Spinal cord (tissue), 10 donors: ENCODE measurements at places on chromosomes 1 and 21. TPM values are rescaled to one million over a fixed set of nuclear protein-coding genes. Genes with fewer than 3 reads are reported as not detected.

Gene BCAS2
- 64.3 TPM for polyA plus RNA-seq

Gene LDLRAD1
- polyA plus RNA-seq = not detected

Gene SAMSN1
- polyA plus RNA-seq = 8.5 TPM

Gene TTC39A
- polyA plus RNA-seq = 15.1 TPM

Gene KIF14
- polyA plus RNA-seq = 4.4 TPM

Gene NCAM2
- polyA plus RNA-seq = 48.0 TPM

Gene SLC19A2
- 11.0 TPM for polyA plus RNA-seq

Gene CYYR1
- 11.4 TPM for polyA plus RNA-seq

GRCh38 chr21:33064623-33065390 is 5.1 kb upstream of the OLIG1 start:
- H3K36me3 ChIP-seq = no peaks in the 10 kb centered on the region
- peaks cover 66% of the 10 kb centered on the region for H3K27me3 ChIP-seq
- H3K27ac ChIP-seq = peak overlapping the region; percentile 68
- H3K4me1 ChIP-seq = peaks cover 26% of the 10 kb centered on the region

DNA sequence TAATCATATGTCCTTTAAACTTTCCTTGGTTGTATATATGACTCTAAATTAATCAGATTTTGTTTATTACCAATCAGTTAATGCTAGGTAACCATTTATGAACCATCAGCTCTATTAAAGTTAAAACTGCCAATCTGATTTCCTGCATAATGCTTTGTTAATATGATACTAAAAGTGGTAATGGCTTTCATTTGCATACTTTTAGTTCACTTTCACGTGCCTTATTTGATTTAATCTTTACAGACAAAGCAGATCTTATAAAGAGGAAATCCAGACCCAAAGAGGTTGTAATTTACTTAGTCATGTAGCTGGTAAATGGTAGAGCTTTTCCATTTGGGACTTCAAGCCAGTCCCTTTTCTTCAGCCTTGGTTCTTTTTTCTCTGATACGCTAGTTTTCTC is 61.3 kb downstream of the CLIC4 start:
- H3K36me3 ChIP-seq = no peaks in the 10 kb centered on the region
- H3K27ac ChIP-seq = no peak overlapping the region
- H3K4me3 ChIP-seq = no peak overlapping the region
- no peaks in the 10 kb centered on the region for H3K27me3 ChIP-seq
- no peak for DNase-seq
- H3K4me1 ChIP-seq = peaks cover 3% of the 10 kb centered on the region

DNA sequence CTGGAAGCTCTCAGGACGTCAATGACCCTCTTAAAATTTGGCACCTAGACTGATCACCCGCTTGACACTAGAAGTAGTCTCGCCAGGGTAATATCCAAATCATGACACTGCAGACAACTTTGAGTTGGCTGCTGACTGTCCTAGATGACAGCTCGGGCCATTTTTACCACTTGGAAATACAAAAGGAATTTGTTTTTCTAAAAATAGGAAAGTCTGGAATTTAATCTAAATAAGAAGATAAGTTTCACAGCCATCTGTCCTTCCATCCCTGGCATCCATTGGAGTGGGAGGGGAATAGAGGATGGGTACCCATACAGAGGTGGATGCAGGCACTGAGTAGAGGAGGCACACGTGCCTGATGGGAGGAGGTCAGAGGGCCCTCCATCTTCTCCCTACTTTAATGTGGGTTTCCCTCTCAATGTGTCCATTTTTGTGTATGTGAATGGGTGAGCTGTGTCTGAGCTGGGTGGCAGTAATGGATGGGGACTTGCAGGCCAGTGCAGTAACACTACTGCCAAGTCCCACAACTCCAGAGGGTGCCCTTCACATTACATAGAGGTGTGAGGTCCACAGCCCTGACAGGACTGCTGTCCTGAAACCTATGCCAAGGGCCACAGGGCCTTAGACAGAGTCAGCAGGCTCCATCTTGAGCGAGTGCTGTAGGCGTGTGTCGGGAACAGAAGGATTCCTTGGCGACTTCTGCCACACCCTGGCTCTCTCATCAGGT is 104.8 kb upstream of the IPO9 start:
- peaks cover 37% of the 10 kb centered on the region for H3K4me1 ChIP-seq
- H3K27me3 ChIP-seq = no peaks in the 10 kb centered on the region
- H3K36me3 ChIP-seq = peaks cover 14% of the 10 kb centered on the region
- H3K27ac ChIP-seq = peak overlapping the region; percentile 57
- no peak overlapping the region for H3K4me3 ChIP-seq

GRCh38 chr21:44024887-44025353 is 12.8 kb downstream of the TRAPPC10 start:
- peaks cover 31% of the 10 kb centered on the region for H3K4me1 ChIP-seq
- peak; percentile 26 for DNase-seq
- no peak overlapping the region for H3K4me3 ChIP-seq
- no peaks in the 10 kb centered on the region for H3K27me3 ChIP-seq

GRCh38 chr1:189658381-189658780 is 819.3 kb downstream of the BRINP3 start:
- H3K4me3 ChIP-seq = no peak overlapping the region
- no peaks in the 10 kb centered on the region for H3K27me3 ChIP-seq
- H3K36me3 ChIP-seq = no peaks in the 10 kb centered on the region
- no peak overlapping the region for H3K27ac ChIP-seq
- no peaks in the 10 kb centered on the region for H3K4me1 ChIP-seq
- no peak for DNase-seq

DNA sequence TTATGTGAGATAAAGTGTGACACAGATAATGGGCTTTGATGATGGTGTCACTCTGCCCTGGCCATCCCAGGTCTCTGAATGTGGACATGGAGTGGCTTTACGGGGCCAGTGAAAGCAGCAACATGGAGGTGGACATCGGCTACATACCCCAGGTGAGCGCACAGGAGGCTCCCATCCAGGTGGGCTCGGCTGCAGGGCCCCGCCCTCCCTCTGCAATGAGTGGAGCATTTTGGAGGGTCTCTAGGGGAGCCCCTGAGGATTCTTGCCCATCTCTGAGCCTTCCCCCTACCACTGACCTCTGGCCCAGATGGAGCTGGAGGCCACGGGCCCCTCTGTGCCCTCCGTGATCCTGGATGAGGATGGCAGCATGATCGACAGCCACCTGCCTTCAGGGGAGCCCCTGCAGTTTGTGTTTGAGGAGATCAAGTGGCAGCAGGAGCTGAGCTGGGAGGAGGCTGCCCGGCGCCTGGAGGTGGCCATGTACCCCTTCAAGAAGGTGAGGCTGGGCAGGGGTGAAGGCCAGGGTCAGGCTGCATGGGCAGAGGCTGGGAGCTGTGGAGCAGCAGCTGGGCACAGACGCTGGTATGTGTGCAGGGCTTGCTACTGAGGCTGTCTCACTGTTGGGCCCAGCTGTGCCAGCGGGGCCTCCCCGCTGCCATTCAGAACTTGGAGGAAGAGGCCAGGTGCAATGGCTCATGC is 8.2 kb upstream of the MTFR1L start:
- H3K4me3 ChIP-seq = no peak overlapping the region
- no peak overlapping the region for H3K27ac ChIP-seq
- H3K4me1 ChIP-seq = peaks cover 22% of the 10 kb centered on the region
- no peak for DNase-seq
- H3K36me3 ChIP-seq = peaks cover 94% of the 10 kb centered on the region

DNA sequence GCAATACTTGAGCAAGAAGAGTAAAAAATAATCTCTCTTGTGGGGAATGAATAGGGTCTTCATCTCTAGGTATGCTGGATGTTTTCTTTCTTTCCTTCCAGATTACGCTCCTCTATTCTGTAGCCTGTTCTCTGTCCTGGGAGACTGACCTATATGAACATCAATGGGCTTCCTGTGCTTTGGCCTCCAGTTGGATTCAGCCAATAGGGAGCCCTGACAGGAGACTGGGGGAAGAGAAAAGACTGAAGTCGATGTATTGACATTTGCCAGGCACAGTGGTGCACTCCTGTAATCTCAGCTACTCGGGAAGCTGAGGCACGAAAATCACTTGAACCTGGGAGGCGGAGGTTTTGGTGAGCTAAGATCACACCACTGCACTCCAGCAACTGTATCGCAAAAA is 17.6 kb downstream of the SEMA6C start:
- H3K27ac ChIP-seq = no peak overlapping the region
- no peak overlapping the region for H3K4me3 ChIP-seq
- peaks cover 2% of the 10 kb centered on the region for H3K27me3 ChIP-seq
- peaks cover 23% of the 10 kb centered on the region for H3K36me3 ChIP-seq
- peaks cover 21% of the 10 kb centered on the region for H3K4me1 ChIP-seq

DNA sequence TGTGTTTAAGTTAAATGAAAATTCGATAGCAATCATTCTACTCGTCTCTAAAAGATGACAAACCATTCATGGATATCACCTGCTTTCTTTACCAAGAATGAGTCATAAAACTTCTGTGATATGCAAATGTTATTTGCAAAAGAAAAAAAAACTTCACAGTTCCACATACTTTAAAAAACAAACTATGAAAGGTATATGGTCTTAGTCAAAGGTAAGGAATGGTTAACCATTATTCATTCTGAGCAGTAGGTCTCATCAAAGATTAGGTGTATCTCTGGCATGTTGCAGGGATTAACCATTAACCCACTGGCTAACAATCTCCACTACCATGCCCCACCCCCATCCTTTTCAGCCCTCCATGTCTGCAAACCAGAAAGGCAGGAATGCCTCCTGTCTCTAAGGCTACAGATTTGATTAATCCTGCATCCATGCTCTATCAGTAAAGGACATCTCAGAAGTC is 44.4 kb downstream of the PTPN14 start:
- no peaks in the 10 kb centered on the region for H3K36me3 ChIP-seq
- H3K27me3 ChIP-seq = no peaks in the 10 kb centered on the region
- no peak overlapping the region for H3K27ac ChIP-seq
- no peak for DNase-seq

DNA sequence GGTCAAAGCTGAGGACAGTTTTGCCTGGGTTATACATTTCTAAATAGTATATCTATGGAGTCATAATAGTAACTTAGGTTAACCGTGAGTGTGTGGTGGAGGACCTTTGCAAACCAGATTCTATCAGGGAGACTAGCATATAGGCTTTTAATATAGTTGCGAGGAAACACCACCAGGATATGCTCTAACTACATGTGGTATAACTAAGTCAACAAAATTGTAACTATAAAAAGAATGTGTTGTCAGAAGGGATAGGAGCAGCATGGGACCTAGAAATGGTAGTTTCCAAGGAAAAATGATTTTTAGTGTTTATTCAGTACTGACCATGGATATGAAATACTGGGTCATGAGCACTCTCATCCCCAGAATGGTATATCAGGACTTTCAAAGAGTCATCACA is 338.1 kb downstream of the TGFB2 start:
- H3K27me3 ChIP-seq = no peaks in the 10 kb centered on the region
- no peak overlapping the region for H3K4me3 ChIP-seq
- H3K27ac ChIP-seq = no peak overlapping the region
- H3K4me1 ChIP-seq = no peaks in the 10 kb centered on the region
- DNase-seq = no peak

- H3K27me3 ChIP-seq = no peaks in the 10 kb centered on the region
- H3K4me3 ChIP-seq = no peak overlapping the region
- H3K27ac ChIP-seq = no peak overlapping the region
- H3K36me3 ChIP-seq = no peaks in the 10 kb centered on the region
- peak; percentile 55 for DNase-seq
These were observed 192.0 kb downstream of the CACNA1E start for GRCh38 chr1:181675091-181675917.

DNA sequence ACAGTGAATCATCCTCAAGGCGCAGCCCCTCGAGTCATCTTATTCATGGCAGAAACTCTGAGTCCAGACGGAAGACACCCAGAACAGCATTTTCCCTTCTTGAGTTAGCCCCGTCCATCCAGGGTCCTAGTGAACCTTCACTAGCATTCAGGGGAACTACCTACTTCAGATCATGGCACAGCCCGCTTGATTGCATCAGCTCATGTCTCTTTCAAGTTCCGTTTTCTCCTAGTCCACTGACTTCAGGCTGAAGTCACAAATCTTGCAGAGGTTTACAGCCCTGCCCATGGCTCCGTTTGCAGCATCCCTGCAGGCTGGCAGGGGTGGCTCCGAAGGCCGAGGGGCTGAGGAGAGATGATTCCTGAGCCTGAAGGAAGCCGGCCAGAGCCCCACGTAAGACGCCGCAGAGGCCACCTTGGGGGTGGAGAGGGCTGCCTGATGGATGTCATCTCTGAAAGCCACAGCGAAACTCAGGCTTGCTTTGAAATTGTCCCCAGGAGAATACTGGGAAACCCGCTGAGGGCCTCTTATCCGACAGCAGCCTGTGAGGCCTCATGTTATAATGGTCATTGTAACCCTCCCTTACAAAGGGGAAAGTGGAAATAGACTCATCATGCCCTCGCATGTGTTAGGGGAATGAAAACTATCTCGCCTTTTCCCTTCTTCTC is 310.2 kb upstream of the AJAP1 start:
- peaks cover 2% of the 10 kb centered on the region for H3K4me1 ChIP-seq
- no peak for DNase-seq
- H3K27me3 ChIP-seq = no peaks in the 10 kb centered on the region

- H3K27me3 ChIP-seq = no peaks in the 10 kb centered on the region
- H3K36me3 ChIP-seq = no peaks in the 10 kb centered on the region
- H3K4me3 ChIP-seq = no peak overlapping the region
- H3K27ac ChIP-seq = no peak overlapping the region
- no peak for DNase-seq
- no peaks in the 10 kb centered on the region for H3K4me1 ChIP-seq
These were observed 323.3 kb downstream of the PAPPA2 start for GRCh38 chr1:176786274-176786673.

GRCh38 chr1:6888870-6889269 is 103.6 kb downstream of the CAMTA1 start:
- H3K27ac ChIP-seq = peak overlapping the region; percentile 43
- no peak overlapping the region for H3K4me3 ChIP-seq
- H3K27me3 ChIP-seq = no peaks in the 10 kb centered on the region
- H3K36me3 ChIP-seq = no peaks in the 10 kb centered on the region
- H3K4me1 ChIP-seq = peaks cover 10% of the 10 kb centered on the region
- no peak for DNase-seq

DNA sequence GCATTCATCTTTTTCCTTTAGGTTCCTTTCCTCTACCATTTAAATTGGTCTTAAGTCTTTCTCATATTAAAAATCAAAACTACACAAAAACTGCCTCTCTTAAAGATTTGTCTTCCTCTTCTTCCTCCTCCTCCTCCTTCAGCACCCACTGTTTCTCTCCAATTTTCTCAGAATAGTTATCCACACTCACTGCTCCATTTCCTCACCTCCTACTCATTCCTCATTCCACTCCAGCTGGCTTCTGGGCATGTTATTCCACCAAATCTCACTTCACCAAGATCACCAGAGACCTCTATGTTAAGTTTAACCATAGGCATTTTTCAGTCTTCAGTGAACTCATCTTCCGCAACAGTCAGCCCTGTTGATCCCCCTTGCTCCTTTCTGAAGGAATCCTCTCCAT is 173.7 kb downstream of the SLC35F3 start:
- no peaks in the 10 kb centered on the region for H3K4me1 ChIP-seq
- H3K27me3 ChIP-seq = no peaks in the 10 kb centered on the region
- H3K4me3 ChIP-seq = no peak overlapping the region
- H3K27ac ChIP-seq = no peak overlapping the region
- no peaks in the 10 kb centered on the region for H3K36me3 ChIP-seq
- DNase-seq = no peak

DNA sequence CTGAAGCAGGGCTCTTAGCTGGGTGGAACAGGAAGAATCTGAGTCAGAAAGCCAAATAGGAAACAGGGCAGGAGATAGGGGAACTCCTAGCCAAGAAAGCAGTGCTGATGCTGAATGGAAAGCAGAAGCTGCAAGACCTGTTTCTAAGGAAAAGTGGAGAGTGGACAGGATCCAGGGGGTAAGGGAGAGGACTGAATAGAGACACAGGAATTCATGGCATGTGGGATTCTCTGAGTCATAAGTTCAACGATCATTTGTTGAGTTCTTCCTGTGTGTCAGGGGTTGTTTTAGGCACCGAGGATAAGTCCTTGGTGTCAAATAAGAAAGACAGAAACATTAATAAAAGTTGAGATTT is 153.8 kb upstream of the FGGY start:
- peaks cover 7% of the 10 kb centered on the region for H3K27me3 ChIP-seq
- DNase-seq = no peak
